Stimulated activated CD4-positive, alpha-beta T cell treated with anti-CD3 and anti-CD28 coated beads, Interleukin-1b, Interleukin-23, amount 100 ng/mL, for 48 hours (primary cell): ENCODE measurements at places on chromosomes 7 and 10.
A peak's percentile ranks its signal among the peaks of the same experiment; 100 is the strongest.

GRCh38 chr7:101558742-101559325 lies 70.3 kb downstream of the MYL10 start:
- no peak for DNase-seq

- DNase-seq: no peak
These were observed 34.1 kb downstream of the LRRC20 start for GRCh38 chr10:70348228-70348850.

GRCh38 chr7:18320971-18321567 lies 174.5 kb upstream of the HDAC9 start:
- no peak for DNase-seq

GRCh38 chr7:38398725-38399321 lies 125.4 kb upstream of the TARP start:
- peak; percentile 31 for DNase-seq

DNA sequence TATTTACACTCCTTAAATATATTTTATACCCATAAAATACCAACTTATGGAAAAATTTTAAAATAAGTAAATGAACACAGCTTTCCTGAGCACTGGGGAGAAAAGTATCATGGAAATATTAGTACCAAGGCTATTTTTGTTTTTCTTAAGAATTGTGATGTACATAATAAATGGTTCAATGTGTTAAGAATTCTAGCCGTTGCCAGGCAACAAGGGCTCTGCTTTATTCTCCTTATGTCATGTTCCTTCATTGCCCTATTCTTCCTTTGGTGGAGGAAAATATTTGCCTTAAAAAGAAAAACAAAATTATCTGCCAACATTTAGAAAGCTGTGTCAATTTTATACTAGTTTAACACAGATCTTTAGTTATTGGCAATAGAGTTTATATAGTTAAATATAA lies 2.6 kb upstream of the ZPBP start:
- no peak for DNase-seq

DNA sequence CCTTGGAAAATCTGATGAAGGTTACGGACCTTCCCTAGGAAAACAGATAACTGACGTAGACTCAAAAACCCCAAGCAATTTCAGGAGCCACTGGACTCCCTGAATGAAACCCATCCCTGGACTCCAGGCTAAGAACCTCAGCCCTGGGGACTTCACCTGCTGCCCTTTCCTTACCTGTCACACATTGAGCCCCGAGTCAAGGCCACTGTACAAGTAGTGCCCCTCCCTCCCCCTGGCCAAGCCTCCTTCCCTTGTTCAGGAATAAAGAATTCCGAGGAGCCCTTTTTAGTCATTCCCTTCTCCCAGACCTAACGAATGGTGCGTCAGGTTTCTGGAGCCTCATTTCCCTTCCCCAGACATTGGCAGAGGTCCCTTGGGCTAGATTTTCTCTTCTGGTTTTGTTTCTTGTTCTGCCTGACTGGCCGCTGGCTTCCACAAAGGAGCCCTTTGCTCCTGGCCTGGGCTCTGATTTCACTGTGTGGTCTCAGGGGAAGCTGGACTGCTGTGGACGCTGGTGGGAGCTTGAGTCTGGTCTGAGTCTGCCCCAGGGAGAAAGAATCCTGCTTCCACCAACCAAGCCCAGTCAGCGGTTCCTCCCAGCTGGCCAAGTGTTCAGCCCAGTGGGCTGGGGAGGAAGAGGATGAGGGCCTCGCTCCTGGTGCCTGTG lies 31.7 kb downstream of the ZNF775 start:
- DNase-seq: no peak

DNA sequence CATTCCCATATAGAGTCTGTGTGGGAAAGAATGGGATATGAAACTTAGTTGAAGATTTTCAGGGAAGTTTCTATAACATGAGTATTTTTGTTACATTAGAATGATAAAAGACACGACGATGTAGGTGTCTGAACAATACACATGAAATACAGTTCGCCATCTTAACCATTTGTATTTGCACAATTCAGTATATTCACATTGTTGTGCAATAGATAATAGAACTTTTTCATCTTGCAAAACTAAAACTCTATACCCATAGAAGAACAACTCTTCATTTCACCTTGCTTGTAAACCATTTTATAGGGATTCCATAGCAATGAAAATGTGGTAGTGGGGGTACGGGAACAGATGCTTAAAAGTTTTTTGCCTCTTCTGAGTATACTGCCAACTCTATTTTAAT lies 32.8 kb downstream of the SLC39A12 start:
- DNase-seq: no peak
